Amniotic epithelial cell (primary cell): ENCODE measurements at places on chromosomes 4 and X.

DNA sequence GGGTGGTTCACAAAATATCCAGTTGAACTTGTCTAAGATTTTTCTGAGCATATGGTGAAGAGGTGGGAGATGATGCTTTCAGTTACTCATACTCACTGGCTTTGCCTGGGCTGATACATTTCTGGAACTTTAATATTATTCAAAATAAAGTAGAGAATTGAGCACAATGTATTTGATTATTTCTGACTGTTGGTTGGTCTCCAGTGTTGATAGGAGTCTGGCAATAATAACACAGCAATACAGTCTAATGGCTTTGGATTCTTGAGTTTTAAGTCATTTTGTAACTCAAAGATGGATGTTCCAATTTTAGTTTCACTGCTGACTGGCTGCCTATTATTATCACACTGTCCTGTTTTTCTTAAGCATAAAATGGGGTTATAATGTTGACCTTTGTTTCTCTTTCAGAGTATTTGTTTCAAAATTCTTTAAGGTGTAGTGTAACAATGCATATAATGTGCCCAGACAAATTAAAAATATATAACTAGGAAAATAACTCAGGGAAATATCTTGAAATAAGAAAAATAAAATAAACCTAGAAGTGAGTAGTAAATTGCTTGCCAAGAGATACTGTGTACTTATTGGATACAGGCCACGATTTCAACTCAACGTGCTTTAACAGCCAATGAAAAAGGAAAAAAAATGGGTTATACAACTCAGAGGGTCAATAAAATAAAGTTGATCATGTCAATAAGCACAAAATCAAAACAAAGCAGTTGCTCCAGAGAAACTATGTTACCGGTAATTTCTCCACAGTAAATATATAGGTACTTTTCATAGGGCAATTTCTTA lies 99.0 kb downstream of the ARSJ start:
- DNase-seq: no peak

DNA sequence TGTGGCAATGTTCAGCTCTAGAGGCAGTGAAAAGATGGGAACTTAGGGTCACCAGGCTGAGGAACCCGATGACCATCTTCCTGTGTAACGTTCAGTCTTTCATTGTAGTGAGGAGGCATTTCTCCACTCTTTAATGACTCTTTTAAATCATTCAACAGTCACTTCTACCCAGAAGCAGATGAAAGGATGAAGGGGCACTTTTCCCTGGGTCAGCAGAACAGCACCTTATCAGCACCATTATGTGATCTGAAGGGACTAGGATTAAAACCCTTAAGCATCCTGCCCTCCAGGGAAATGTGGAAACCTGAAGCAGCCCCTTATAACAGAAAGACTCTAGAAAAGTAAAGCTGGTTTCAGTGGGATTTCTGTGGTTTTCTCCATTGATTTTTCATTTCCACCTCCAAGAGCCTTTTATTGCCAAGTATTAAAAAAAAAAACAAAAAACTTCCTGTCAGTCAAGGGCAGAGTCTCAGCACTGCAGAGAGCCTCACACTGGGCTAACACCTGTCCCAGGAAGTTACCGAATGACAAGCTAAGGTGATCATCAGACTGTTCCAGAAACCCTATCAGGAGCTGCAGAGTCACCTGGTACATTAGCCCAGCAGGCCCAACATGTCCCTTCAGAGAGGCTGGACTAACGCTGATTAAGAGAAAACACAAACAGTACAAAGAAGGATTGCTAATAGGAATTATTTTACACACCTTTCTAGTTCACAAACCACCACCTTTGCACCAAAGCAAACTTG lies 185.9 kb downstream of the SHROOM3 start:
- DNase-seq: no peak

DNA sequence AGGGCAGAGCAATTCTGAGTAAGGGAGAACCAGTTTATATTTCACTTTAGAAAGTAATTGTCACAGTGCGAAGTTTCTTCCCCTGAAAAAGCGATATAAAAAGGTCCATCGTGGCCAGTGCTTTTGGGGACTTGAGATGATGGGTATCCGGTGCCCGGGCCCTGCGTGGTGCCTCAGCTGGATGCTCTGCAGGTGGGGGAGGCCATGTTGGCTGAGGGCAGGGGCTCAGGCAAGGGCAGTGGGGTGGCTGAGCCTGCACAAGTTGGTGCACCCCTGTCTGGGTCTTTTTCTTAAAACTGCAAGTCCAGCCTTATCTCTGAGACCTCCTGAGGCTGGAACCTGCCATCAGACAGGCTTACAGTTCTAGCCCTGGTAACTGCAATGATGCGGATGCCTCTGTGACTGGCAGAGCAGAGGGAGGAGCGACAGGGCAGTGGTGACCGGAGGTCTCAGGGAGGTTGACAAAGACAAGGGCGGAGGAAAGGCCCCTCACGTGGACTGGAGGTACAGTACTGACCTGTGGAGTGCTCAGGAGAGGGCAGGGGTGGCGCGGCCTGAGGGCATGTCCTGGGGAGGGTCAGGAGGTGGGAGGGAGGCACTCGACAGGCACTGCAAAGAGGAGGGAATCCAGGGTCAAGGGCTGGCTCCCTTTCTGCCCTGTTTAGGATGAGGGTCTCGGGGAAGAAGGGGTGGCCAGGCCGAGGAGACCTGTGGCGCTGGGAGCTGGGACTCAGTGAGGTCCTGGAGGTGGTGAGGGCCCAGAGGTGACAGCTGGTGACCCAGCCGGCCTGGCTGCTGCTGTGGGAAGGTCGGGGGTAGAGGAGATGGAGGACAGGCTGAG lies 1.8 kb downstream of the RGS12 start:
- no peak for DNase-seq

DNA sequence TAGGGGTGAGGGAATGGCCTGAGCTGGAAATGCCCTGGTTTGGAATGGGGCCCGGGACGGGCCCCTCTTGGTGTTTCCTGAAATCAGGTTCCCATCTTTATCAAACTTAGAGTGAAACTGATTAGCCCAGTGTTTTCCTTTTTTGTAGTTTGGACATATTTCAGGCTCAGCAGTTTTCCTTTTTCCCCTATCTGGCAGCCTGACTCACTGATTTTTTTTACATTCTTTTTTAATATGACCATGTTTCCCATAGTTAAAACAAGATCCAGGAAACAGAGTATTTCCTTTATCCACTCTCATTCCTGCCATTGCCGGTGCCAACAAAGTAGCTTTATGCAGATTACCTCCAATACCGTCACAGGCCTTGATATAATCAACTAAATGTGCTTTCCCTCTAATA lies 20.5 kb upstream of the C4orf17 start:
- DNase-seq: no peak

GRCh38 chrX:23952984-23953907 lies 45.4 kb downstream of the CXorf58 start:
- no peak for DNase-seq

DNA sequence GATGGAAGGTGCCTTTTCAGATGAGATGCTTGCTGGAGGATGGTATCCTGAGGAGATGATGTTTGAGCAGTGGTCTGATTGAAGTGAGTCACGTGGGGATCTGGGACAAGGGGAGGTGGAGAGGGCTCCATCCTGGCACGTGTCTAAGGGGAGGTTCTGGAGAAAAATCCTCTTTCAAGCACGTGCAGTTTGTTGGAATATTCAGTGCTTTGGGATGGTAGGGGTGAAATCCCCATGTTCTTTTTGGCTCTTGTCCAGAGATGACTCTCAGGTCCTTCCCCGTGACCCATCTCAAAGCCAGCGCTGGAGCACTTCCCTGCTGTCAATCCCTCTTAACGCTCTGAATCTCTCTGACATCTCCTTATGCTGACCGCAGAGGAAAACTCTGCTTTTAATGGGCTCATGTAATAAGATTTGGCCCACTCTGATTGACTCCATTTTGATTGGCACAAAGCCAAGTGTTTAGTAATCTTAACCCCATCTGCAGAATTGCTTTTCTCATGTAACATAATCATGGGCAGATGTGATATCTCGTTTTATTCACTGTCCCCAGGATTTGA lies 10.8 kb upstream of the KLKB1 start:
- DNase-seq: no peak

DNA sequence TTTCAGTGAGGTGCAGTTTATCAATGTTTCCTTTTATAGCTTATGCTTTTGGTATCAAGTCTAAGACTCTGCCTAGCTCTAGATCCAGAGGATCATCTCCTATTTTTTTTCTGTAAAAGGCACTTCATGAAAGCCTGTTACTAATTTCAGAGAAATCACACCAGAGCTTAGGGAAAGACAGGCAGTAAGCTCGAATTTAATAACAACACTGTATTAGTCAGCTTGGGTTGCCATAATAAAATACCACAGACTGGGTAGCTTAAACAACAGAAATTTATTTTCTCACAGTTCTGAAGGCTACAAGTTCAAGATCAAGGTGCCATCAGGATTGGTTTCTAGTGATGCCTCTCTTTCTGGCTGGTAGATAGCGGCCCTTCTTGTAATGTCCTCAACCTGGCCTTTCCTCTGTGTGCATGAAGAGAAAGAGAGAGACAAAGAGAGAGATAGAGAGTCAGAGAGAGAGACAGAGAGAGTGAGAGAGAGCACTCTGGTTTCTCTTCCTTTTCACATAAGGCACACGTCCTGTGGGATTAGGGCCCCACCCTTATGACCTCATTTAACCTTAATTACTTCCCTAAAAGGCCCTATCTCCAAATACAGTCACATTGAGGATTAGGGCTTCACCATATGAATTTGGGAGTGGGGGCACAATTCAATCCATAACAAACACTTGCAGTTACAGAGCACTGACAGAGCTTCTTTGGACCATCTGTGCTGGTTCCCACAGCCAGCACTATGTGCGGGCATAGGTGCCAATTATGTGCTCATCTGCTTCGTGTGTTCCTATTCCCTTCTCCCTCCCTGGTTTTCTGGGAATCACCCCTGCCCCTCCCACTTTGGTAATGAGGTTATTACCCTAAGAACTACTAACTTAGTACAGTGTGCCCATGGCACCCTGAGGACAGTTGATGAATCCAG lies 114.8 kb upstream of the MED14 start:
- DNase-seq: peak; percentile 21

- no peak for DNase-seq
These were observed 48.7 kb upstream of the HELT start for GRCh38 chr4:184969610-184970009.

DNA sequence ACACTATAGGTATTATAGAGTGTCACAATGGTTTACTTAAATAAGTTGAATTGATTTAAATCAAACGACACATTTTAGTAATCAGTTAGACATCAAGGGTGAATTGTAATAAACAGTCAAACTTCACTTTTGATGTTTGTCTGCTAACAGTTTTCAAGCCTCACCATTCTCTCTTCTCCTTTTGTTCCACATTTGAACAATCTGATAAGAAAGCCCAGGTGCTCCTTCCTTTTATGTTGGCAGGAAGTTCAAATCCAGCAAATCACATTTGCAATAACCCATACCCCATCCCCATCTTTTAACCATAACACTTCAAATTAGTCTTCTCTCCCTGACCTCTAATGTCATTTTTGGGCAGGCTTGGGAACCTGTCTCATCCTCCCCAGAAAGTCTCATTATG lies 63.4 kb upstream of the GC start:
- no peak for DNase-seq

DNA sequence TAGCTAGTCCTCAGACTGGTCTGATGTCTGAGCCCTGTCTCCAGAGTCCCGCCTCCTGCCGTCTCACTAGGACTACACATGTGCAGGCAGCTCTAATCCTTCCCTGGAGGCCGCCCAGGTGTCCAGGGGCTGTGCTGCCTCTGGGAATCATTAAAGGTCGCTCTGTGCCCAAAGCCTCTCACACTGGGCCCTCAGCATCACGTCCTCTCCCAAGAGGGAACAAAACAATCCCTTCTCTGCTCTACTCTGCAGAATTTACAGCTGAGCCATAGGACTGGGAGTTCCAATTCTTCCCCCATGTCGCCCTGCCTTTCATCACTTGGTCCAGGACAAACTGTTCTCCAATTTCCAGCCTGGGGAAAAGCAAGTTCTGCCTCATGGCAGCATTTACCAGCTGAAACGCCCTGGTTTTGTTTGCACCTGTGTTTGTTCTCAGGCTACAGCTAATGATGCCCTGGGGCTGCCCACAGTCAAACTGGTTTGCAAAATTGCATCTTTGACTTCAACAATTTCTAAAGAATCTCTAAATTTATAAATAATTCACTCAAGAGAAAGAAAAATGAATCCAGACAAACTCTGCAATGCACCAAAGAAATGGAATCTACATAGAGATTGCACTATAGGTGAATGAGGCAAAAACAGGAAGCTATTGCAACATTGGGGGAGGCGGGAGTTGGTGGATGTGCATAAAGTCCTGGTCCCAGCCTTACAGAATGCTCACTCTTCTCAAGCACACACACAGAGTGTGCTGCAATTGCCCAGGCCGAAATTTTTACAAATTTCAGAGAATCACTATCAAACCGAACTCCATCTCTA lies 7.2 kb upstream of the MRFAP1 start:
- peak; percentile 73 for DNase-seq

DNA sequence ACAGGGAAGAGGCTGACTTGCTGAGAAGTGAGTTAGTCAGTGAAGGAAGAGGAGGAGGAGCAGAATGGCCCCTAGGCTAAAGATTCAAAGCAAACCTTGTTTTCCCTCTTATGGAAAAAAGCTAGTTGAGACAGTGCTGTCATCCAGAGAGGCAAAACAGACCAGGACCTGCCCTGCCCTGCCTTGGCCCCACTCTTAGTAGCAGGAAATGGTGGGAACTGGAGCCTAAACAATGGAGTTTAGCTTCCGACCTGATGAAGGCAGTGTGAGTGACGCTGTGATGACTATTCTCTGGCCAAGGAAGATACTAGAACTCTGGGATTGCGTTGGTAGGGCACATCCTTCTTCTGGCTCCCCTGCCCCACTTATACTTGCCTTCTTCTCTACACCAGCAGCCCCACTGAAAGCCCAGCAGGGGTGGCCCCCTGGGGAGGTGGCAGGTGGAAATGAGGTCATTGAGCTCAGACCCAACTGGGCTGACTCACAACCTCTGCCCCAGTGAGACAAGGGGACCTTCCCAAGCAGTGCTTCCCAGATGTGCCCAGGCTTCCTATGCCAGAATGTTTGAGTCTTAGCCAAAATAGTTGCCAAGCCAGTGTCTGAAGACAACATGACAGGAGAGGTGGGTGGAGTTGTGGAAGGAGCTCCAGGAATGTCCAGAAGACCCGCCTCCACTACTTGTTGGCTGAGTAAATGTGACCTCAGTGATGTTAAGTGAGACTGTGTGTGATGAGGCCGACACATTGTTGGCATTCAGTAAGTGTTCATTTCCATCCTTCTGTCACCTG lies 38.8 kb downstream of the MSN start:
- DNase-seq: peak; percentile 49

DNA sequence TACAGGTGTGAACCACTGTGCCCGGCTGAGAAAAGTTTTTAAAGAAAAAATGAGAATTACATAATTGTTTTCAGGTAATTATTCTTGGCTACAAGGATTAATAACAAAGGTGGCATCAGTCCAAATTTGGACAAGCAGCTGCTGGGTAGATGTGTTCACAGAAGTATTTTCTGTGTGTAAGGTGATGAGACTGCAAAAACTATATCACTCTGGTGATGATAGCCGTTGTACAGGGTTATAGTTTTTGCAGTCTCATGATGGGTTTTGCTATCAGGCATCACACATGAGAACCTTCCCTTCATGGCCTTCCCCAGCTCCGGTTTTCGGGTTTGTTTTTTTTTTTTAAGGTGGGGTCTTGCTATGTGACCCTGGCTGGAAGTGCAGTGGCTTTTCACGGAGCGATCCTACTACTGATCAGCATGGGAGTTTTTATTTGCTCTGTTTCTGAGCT lies 5.1 kb upstream of the SLC10A3 start:
- DNase-seq: no peak
